Calu3 (cell line): ENCODE measurements at places on chromosomes 3 and 15. TPM values are rescaled to one million over a fixed set of nuclear protein-coding genes. Genes with fewer than 3 reads are reported as not detected.
A peak's percentile ranks its signal among the peaks of the same experiment; 100 is the strongest.

- no peaks in the 10 kb centered on the region for H3K36me3 ChIP-seq
- H3K27me3 ChIP-seq = peaks cover 73% of the 10 kb centered on the region
- no peak for DNase-seq
- H3K4me3 ChIP-seq = no peak overlapping the region
- H3K27ac ChIP-seq = no peak overlapping the region
These were observed 20.7 kb upstream of the ERC2 start for GRCh38 chr3:56488812-56489600.

DNA sequence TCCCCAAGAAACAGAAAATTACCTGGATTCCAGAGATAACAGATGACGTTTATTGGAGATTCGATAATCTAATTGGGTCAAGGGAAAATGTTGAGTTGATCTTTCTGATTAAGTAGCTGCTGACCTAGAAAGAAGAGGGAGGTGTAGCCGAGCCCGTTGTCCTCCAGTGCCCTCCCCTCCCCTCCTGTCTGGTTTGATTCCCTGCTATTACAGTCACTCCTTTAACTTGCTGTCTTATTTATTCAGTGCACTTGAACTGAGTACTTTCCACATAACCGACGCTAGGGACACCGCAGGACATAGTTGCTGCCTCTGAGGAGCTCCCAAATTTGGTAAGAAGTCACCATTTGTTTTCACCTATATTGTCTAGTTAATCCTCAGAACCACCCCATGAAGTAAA lies 103.7 kb downstream of the AQP9 start:
- no peaks in the 10 kb centered on the region for H3K36me3 ChIP-seq
- no peak overlapping the region for H3K4me3 ChIP-seq
- no peaks in the 10 kb centered on the region for H3K4me1 ChIP-seq

DNA sequence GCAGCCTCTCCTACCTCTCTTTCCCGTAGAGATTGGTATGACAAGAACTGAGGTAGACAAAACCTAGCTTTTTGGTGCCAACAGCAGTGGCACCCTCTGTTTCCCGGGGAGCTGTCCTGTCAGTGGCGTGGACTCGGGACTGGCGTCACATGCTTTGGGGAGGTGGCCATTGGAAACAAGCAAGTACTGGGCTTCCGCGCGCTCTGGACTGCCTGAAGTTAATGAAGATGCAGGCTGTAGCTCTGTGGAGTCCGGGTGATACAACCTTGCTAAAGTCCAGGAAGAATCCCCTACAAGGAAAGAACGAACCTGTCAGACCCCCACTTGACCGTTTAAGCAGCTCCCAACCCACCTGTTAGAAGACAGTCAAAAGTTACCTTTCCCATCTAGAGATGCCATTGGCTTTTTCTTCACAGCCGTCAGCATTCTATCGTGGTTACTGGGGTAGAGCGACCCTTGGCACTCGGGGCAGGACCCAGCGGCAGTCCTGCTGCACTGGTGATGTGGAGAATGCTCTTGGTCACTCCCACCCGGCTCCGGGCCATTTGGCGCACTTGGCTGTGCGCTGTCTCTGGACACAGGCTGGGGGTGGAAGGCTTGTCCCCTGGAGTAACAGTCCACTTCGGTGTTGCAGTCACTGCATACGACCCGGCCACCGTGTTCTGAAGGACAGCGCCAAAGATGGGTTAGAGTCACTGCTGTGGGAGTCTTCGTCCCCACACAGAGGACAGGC lies 120.5 kb downstream of the LRIG1 start:
- no peak overlapping the region for H3K27ac ChIP-seq
- H3K27me3 ChIP-seq = no peaks in the 10 kb centered on the region
- H3K36me3 ChIP-seq = peaks cover 4% of the 10 kb centered on the region
- peaks cover 12% of the 10 kb centered on the region for H3K4me1 ChIP-seq

Gene UBA3
- total RNA-seq = 55.9 and 64.2 TPM in 2 replicates

Gene KCNH8
- total RNA-seq = 1.2 and 1.3 TPM in 2 replicates

DNA sequence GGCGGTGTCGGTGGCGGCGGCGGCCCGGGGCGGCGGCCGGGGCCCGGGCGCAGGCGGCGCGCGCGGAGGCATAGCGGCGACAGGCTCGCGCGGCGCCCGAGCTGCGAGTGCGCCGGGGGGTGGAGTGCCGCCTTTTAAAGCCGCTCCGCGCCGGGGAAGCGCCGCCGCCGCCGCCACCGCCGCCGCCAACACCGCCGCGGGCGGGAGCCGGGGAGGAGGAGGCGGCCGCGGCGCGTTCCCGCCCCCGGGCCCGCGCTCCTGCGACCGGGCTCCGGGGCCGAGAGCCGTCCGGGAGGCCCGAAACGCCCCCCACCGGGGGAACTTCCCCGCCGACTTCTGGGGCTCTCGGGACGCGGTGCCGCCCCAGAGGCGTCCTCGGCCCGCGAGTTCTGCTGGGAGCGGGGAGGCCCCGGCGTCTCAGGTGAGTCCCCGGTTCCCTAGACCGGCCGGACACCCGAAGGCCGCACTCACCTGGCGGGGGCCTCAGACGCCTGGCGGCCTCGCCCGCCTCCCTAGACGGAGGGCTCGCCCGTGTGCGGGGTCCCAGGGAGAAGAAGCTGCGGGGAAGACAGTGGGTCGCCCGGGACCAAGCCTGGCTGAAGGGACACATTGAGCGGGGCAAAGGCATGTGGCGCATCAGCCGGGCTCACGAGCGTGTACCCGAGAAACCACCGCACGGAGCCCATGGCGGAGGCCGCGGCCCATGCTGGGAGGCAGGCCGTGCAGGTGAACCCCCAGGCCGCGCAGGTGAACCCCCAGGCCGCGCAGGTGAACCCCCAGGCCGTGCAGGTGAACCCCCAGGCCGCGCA lies at the start of gene PCSK6:
PCSK6 (minus strand) TSS at position 109 of the 809 bp plus-strand sequence; CDS start at position 72, 37 bp downstream.
- peak within 1 kb of the TSS; percentile 28 for H3K4me3 ChIP-seq
- no peaks in the 10 kb centered on the region for H3K36me3 ChIP-seq
- DNase-seq = peak; percentile 53
- peaks cover 67% of the 10 kb centered on the region for H3K27me3 ChIP-seq

Gene NOX5
- total RNA-seq = 0.14 and 0.20 TPM in 2 replicates

DNA sequence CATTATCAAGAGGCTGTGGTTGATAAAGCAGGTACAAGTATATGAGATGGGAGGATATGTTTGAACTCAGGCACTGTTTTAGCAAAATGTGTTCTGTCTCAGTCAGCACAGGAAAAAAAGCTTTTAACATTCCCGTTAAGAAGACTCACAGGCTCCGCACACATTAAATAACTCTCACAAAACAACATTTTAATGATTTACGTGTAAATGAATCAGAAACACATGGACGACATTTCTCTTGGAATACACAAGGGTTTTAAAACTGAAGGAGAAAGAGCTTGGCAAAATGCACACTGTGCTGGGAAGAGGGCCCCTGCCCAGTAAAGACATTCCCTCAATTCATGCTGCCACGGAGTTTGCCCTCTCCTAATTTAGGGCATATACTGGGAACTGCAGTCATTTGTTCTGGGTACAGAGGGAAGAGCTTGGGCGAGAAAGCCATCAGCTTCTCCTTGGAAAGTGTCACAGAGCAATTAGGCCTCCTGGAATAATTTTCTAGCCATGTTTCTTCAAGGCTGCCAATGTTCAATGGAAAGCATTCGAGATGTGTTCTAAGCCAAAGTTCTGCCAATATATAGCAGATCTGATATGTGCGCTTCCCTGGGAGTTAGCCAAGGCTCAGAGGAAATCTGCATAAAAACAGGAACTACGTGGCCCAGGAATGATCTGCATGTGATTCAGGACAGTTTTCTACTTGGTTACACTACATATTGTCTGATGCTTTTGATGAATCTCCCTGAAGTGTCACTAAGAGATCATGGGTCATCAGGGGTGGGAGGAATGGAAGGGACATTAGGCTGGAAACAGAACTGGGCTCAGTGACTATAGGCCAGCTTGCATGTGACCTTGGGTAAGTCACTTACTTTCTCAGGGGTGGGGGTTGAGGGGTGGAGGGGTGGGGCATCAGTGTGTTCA lies 2.2 kb upstream of the MASP1 start:
- no peak overlapping the region for H3K27ac ChIP-seq
- H3K4me3 ChIP-seq = no peak overlapping the region
- no peaks in the 10 kb centered on the region for H3K27me3 ChIP-seq
- H3K4me1 ChIP-seq = peaks cover 17% of the 10 kb centered on the region
- H3K36me3 ChIP-seq = no peaks in the 10 kb centered on the region

- no peaks in the 10 kb centered on the region for H3K36me3 ChIP-seq
- H3K27me3 ChIP-seq = no peaks in the 10 kb centered on the region
- H3K4me1 ChIP-seq = peaks cover 14% of the 10 kb centered on the region
These were observed 8.7 kb upstream of the ZNF589 start for GRCh38 chr3:48232232-48232631.

- no peak overlapping the region for H3K27ac ChIP-seq
- peaks cover 38% of the 10 kb centered on the region for H3K27me3 ChIP-seq
- H3K4me1 ChIP-seq = no peaks in the 10 kb centered on the region
- no peak for DNase-seq
- no peak overlapping the region for H3K4me3 ChIP-seq
These were observed 10.4 kb upstream of the KCNAB1 start for GRCh38 chr3:156109989-156110388.

GRCh38 chr15:28112101-28112760 lies 13.1 kb upstream of the OCA2 start:
- H3K36me3 ChIP-seq = no peaks in the 10 kb centered on the region
- no peaks in the 10 kb centered on the region for H3K4me1 ChIP-seq
- no peak overlapping the region for H3K4me3 ChIP-seq
- no peaks in the 10 kb centered on the region for H3K27me3 ChIP-seq
- no peak overlapping the region for H3K27ac ChIP-seq

Gene BUB1B
- 39.0 and 41.8 TPM in 2 replicates for total RNA-seq

- H3K36me3 ChIP-seq = no peaks in the 10 kb centered on the region
- DNase-seq = no peak
- peaks cover 43% of the 10 kb centered on the region for H3K4me1 ChIP-seq
- H3K27ac ChIP-seq = no peak overlapping the region
These were observed 338.0 kb upstream of the KCNH8 start for GRCh38 chr3:18810306-18810661.

DNA sequence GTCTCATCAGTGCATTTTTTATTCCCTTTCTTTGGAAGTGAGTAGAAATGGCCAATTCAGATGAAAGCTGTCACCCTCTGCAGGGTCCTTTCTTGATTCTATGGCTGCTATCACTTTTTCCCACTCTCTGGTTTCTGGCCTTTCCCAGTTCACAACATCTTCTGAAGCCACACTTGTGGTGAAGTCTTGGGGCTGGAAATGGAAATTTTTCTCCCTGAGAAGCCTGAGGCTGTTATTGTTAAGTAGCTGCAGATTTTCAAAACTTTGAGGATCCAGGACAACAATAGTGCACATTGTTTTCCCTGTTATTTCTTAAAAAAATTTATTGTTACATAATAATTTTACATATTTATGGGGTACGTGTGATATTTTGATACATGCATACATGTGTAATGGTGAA lies 250.3 kb upstream of the RASGRP1 start:
- H3K27ac ChIP-seq = no peak overlapping the region
- H3K4me3 ChIP-seq = no peak overlapping the region
- H3K36me3 ChIP-seq = no peaks in the 10 kb centered on the region
- no peaks in the 10 kb centered on the region for H3K27me3 ChIP-seq
- no peaks in the 10 kb centered on the region for H3K4me1 ChIP-seq
- DNase-seq = no peak

GRCh38 chr3:137219801-137220445 lies 262.1 kb downstream of the IL20RB start:
- H3K4me1 ChIP-seq = no peaks in the 10 kb centered on the region
- H3K27me3 ChIP-seq = no peaks in the 10 kb centered on the region
- H3K27ac ChIP-seq = no peak overlapping the region
- DNase-seq = no peak

GRCh38 chr3:69309814-69310213 lies 76.1 kb downstream of the FRMD4B start:
- peaks cover 6% of the 10 kb centered on the region for H3K4me1 ChIP-seq
- peak; percentile 49 for DNase-seq
- H3K4me3 ChIP-seq = no peak overlapping the region

Gene GNAT1
- total RNA-seq = not detected in 2 replicates

GRCh38 chr15:59453474-59454215 lies 15.7 kb downstream of the FAM81A start:
- no peak overlapping the region for H3K27ac ChIP-seq
- peaks cover 17% of the 10 kb centered on the region for H3K4me1 ChIP-seq
- H3K27me3 ChIP-seq = no peaks in the 10 kb centered on the region
- H3K4me3 ChIP-seq = no peak overlapping the region
- no peak for DNase-seq

Gene PATL2
- 1.7 and 3.8 TPM in 2 replicates for total RNA-seq

- no peaks in the 10 kb centered on the region for H3K4me1 ChIP-seq
- no peaks in the 10 kb centered on the region for H3K36me3 ChIP-seq
- no peaks in the 10 kb centered on the region for H3K27me3 ChIP-seq
- H3K4me3 ChIP-seq = no peak overlapping the region
- H3K27ac ChIP-seq = no peak overlapping the region
These were observed 52.2 kb downstream of the SATB1 start for GRCh38 chr3:18372786-18373405.

Gene HHLA2
- 5.8 and 7.2 TPM in 2 replicates for total RNA-seq

DNA sequence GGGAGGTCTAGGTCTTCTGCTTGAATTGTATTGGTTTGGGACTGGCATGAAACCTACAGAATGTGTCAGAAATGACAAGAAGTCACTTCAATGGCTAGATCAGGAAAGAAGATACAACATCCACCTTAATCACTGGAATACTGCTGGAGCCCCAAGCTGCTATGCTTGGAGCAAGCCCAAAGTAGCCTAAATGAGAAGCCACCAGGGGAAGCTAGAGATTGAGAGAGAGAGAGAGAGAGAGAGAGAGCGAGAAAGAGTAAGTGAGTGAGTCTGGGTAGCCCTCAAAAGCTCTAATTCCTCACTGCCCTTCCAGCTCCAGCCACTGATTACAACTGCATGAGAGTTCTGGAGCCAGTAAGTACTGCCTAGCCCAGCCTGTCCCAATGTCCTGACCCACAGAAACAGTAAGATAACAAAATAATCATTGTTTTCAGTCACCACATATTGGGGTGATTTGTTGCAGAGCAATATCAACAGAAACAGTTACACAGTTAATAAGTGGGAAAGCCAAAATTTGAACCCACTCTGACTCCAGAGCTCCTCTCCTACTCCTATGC lies 529.2 kb upstream of the GOLIM4 start:
- no peaks in the 10 kb centered on the region for H3K27me3 ChIP-seq
- no peak overlapping the region for H3K27ac ChIP-seq
- H3K4me3 ChIP-seq = no peak overlapping the region
